ENCODE measurements at places on chromosomes 12 and 14. TPM values are rescaled to one million over a fixed set of nuclear protein-coding genes. Genes with fewer than 3 reads are reported as not detected.

DNA sequence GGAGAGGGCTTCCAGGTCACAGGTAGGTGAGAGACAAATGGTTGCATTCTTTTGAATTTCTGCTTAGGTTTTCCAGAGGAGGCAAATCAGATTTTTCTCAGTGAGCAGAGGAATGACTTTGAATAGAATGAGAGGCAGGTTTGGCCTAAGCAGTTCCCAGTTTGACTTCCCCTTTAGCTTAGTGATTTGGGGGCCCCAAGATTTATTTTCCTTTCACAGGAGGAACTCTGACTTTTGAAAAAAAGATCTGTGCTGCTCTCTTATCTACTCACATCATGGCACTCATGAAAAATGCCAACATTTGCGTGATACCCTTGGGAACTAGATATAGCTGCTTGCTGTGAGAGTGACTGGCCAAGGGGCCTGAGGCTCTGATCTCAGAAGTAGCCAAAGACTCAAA is 58.0 kb upstream of the EVL start:
- ATAC-seq = no peak

The VIPAS39 gene
- total RNA-seq = 30.2 TPM

- ATAC-seq = peak; percentile 96
Observed at GRCh38 chr12:56437430-56438176, 11.6 kb downstream of the TIMELESS start.

The KRT78 gene
- not detected for total RNA-seq

DNA sequence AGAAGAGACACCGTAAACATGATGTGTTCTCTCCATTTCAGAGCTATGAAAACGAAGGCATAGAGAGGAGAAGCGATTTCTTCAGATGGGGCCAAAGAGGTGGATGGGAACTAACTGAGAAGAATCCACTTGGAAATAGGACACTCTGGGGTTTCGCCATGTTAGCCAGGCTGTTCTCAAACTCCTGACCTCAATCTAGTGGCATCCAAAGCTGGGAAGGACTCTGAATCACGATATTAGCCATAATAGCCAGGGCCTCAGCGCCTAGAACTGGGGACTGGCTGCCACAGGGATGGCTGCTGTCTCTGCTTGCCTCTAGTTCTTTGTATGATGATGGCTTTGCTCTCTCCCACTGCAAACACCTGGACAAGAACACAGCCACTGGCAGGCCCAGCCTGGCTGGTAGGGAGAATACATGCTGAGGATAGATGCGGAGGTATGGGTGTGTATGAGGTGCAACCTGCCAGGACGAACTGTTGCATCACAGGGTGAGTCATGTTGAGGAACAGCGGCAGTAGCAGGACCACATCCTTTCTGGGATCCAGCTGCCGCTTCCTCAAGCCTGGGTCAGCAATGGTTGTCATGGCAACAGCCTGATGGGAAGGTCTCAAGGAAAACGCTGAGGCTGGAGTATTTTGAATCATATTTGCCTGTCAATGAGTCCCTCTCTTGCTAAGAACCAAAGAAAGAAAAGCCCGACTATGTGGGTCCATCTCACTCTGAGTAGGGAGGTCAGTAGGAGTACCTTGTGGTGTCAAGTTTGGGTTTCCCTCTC is 31.1 kb downstream of the CCDC177 start:
- peak; percentile 77 for ATAC-seq

DNA sequence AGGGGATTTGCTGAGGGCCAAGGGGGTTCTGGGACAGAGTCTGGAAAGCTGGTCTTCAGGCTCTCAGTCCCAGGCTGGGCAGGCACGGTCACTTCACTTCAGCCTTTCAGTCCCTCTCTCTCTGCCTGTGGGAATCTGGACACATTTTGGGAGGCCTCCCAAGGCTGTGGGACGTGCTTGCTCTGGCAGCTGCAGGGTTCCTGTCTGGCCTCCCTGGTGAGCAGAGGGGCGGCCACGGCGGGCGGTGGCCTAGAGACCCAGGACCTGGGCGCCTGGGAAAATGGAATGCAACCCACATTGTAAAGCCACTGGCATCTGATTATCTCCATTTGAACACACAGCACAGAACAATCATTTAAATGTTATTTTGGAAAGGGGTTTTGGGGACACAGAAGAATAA is 10.1 kb upstream of the ALDH2 start:
- no peak for ATAC-seq

GRCh38 chr12:130922511-130922953 is 31.2 kb upstream of the ADGRD1 start:
- no peak for ATAC-seq

GRCh38 chr12:93245543-93245942 is 132.2 kb upstream of the NUDT4 start:
- no peak for ATAC-seq

The HOXC12 gene
- 0.21 TPM for total RNA-seq

The SCNN1A gene
- 1.6 TPM for total RNA-seq

- no peak for ATAC-seq
Observed at GRCh38 chr12:88227263-88227662, 85.2 kb downstream of the TMTC3 start.

DNA sequence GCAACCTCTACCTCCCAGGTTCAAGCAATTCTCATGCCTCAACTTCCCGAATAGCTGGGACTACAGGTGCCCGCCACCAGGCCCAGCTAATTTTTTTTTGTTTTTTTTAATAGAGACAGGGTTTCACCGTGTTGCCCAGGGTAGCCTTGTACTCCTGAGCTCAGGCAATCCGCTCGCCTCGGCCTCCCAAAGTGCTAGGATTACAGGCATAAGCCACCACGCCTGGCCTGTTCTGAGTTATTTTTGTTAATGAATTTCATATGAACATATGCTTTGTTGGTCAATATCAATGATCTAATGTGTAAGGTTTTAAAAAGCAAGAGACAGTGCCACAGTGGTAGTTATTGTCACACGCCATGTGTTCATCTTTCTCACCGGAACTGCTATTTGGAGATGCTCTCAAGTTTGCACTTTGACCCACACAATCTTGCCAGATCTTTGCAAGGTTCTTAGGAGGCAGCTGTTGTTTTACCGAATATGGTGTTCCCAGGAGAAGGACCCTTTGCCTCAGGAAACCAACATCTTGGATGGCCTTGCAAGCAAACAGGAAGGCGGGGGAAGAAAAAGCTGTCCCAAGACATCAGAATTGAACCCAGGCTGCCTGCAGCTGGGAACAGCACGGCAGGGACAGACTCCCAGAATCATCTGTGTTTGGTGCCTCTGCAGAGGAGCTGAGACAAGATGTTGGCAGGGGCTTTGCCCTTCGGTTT is 30.0 kb downstream of the GALNT16 start:
- ATAC-seq = no peak

The BCAT1 gene
- total RNA-seq = 125 TPM

GRCh38 chr12:31631809-31632208 is 27.7 kb upstream of the ETFBKMT start:
- ATAC-seq = no peak

The FUT8 gene
- 68.1 TPM for total RNA-seq

- ATAC-seq = no peak
Observed at GRCh38 chr12:60333461-60333860, 737.6 kb downstream of the SLC16A7 start.

DNA sequence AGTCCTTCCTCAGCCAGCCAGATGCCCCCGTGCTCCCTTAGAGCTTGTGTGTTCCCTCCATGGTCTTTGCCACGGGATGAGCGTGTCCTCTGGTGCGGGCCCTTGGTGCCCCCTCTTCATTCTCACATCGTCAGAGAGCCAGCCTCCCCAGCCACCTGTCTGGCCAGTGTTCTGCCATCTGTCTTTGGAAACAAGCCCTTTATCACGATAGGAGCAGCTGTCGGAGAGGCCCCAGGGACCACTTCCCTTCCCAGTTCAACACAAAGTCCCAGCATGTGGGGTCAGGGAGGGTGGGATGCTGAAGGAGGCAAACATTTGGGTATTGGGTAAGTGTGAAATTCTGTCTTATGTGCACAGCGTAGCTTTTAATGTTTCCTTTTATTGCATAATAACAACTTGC is 44.5 kb downstream of the DYNC1H1 start:
- no peak for ATAC-seq

The DLGAP5 gene
- total RNA-seq = 0.70 TPM

GRCh38 chr12:3976351-3976938 is 103.2 kb upstream of the PARP11 start:
- ATAC-seq = no peak

GRCh38 chr14:89420502-89420901 is 3.5 kb upstream of the FOXN3 start:
- ATAC-seq = no peak

The POLE2 gene
- total RNA-seq = 5.2 TPM

The GAS2L3 gene
- 3.2 TPM for total RNA-seq

DNA sequence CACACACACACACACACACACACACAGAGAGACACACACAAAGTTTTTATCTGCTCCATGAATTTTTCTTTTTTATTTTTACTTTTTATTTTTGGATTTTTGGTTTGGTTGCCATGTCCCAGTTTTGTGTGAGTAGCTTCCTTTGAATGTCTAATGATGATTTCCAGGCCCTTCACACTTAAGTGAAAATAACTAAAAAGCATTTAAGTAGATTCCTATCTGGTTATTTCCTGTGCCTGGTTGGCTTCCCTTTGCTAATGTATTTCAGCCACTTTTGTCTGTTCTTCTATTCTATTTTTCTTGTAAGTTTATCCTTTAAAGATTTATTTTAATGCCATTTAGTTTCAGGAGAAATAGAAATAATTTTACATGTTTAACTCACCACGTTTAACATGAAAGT is 755.4 kb downstream of the SLC6A15 start:
- ATAC-seq = no peak

- peak; percentile 55 for ATAC-seq
Observed at GRCh38 chr12:131940141-131940547, 9.6 kb upstream of the EP400 start.

The KRT73 gene
- 0.37 TPM for total RNA-seq

The RGS6 gene
- total RNA-seq = 1.5 TPM

- ATAC-seq = no peak
Observed at GRCh38 chr14:22194664-22195063, 394.4 kb downstream of the DAD1 start.

- ATAC-seq = no peak
Observed at GRCh38 chr12:63949902-63950301, 105.4 kb downstream of the SRGAP1 start.

The GRIP1 gene
- total RNA-seq = 3.4 TPM

GRCh38 chr14:105248368-105249181 is at the start of gene BTBD6:
TSS of gene BTBD6 (plus strand) at chr14:105248533. CDS start at chr14:105248712, 179 bp downstream.
- peak; percentile 90 for ATAC-seq

The ACSM4 gene
- not detected for total RNA-seq

The LRP1-AS gene
- 0.88 TPM for total RNA-seq

GRCh38 chr14:21874946-21875345 is 201.3 kb upstream of the OR4E1 start:
- ATAC-seq = no peak

- no peak for ATAC-seq
Observed at GRCh38 chr14:56702515-56702914, 107.8 kb downstream of the OTX2 start.

DNA sequence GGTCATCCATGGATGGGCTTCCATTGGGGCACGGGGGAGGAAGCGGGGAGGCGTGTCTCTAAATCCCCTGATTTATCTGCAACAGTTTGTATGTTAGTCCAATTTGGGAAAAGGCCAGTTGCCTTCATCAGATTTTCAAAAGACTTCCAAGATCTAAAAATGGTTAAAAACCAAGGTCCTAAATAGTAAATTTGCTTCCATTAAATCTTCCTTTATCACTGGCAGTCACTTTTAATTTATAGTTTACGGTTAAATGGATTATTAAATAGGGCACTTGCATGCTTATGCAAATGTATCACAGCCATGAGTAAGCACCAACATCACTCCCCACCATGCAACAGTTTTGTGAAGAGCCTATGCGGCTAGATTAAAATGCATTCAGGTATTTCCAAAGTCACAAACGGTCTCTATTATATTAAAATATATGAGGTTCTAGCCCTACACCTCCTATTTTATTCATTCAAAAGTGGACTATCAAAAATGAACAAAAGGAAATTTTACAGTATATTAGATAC is 108.2 kb upstream of the GPHB5 start:
- peak; percentile 52 for ATAC-seq

The KRT77 gene
- not detected for total RNA-seq

DNA sequence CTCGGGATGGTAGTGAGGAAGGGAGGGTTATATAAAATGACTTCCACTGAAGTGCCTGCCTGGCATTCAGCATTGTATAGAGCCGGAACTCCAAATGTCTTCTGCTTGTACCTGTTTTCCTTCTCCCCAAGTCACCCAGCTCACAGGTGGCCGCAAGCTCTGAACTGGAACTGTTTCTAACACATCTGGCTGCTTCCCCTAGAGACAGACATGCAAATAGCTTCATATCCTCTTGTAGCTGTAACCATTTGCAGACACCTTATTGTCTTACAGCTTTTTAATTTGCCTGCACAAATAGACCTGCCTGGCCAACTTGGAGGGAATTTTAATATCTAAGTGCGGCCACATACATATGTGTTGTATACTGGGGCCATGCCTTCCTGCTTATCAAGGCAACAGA is 126.0 kb downstream of the CHST11 start:
- ATAC-seq = no peak

GRCh38 chr12:108647585-108648287 is 14.0 kb upstream of the SELPLG start:
- ATAC-seq = no peak

The LTB4R2 gene
- 1.3 TPM for total RNA-seq

DNA sequence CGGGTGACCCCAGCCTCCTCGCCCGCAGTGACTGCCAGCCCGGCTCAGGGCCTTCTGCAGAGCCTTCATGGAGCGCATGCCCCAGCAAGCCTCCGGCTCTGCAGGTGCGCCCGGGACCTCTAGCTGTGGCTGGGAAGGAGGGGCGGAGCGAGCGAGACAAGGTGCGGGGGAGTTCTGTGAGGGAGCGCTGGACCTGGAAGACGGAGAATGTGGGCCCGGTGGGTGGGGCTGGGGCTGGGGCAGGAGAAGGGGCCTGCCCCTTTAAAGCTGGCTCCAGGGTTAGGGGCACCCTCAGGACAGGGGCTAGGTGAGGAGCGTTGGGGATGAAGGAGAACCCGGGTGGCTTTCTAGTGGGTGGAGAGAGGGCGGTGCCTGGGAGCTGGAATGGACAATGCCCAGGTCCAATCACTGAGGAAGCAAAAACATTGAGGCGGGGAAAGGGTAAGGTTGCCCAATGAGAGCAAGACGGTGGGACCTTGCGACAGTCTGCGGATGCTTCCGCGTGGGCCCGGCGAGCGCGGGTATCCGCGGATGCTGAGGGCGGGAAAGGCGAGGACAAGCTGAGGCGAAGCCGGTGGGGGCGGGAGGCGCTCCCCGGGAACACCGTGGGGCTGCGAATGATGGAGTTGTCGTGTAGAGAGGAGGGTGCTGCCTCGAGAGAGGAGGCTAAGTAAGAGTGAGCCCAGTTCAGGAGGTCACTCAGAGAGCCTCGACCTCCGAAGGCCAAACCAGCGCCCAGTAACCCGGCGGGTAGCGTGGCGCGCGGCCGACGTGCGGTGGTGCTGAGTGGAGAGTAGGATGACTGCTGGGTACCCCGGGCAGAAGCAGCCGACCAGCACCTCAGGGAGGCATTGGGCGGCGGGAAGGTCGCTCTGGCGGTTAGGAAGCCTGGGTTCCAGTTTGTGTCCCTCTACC is at the start of gene GLS2:
Gene GLS2 (minus strand): TSS at position 121 of the 915 bp plus-strand sequence. CDS start 43 bp downstream, at position 78.
- ATAC-seq = peak; percentile 96
